ENCODE measurements at places on chromosomes 16 and 17. TPM values are rescaled to one million over a fixed set of nuclear protein-coding genes. Genes with fewer than 3 reads are reported as not detected.

TP53 gene
- total RNA-seq: 19.5 TPM

EXOC3L1 gene
- 0.25 TPM for total RNA-seq

UBE2O gene
- total RNA-seq: 20.1 TPM

TOM1L1 gene
- total RNA-seq: 20.9 TPM

NPIPA3 gene
- total RNA-seq: 1.3 TPM

ZNF205 gene
- 13.6 TPM for total RNA-seq
